ENCODE measurements at places on chromosomes 5 and 9. TPM values are rescaled to one million over a fixed set of nuclear protein-coding genes. Genes with fewer than 3 reads are reported as not detected.

The ADAMTSL1 gene
- total RNA-seq = 0.13 TPM

The ZDHHC11B gene
- total RNA-seq = 1.5 TPM

The SPINK6 gene
- total RNA-seq = 0.45 TPM

The C9orf40 gene
- 11.2 TPM for total RNA-seq

All from A549 treated with Mapracorat at 1 μM for 4 hours (cell line).